ENCODE measurements at places on chromosomes 4 and X.

GRCh38 chr4:168773388-168774195, 236.5 kb downstream of the CBR4 start:
- DNase-seq = no peak

- DNase-seq = no peak
These were observed 46.5 kb upstream of the NKAP start for GRCh38 chrX:119989905-119990555.

GRCh38 chrX:10288373-10288975, 131.7 kb downstream of the CLCN4 start:
- DNase-seq = no peak

DNA sequence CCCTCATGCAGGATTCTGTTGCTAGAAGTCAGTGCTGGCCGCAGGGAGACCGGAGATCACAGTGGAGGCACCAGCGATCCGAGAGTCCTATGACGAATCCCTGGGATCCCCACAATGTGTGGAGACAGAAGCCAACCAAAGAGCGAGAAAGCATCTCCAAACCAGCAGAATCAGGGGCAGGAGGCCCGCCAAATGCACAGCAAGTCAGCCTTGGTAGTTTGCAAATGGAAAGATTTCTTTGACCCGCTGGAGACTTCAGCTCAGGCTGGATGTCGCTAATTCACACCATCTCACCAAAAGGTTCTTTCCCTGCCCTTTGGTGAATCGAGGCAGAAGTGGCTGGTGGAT, 505 bp upstream of the PKD2 start:
- DNase-seq = no peak

GRCh38 chrX:136275553-136275952, 24.4 kb upstream of the MAP7D3 start:
- no peak for DNase-seq

- DNase-seq = no peak
These were observed 108.8 kb upstream of the IGSF1 start for GRCh38 chrX:131397891-131398290.

DNA sequence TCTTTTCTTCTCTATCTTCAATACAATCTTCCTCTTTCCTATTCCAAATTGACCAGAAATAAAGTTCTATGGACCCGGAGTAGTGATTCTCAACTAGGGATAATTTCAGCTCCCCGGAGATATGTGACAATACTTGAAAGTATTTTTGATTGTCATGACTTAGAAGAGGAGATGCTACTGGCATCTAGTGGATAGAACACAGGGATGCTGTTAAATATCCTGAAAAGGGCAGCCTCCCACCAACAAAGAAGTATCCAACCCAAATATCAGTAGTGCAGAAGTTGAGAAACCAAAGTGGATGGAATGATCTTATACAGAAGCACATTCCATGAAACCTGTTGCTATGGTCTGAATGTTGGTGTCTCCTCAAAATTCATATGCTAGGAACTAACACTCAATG, 65.7 kb upstream of the NDST3 start:
- no peak for DNase-seq

- DNase-seq = no peak
These were observed 50.8 kb upstream of the MCF2 start for GRCh38 chrX:139758809-139759208.

DNA sequence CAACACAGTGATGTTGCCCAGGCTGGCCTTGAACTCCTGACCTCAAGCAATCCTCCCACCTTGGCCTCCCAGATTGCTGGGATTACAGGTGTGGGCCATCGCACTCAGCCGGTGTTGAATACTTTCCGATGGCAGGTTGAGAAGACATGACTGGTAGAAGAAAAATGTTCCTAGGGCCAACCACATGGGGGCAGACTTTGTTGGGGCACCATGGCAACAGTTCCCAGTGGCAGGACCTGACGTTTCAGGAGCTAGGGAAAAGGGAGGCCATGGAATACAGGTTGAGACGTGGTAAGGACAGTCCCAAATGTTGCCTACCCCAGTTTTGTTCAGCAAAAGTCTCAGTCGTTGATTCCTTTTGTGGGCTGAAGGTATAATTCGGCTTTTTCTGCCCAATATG, 134.6 kb downstream of the ASMT start:
- no peak for DNase-seq

- DNase-seq = no peak
These were observed 248.0 kb downstream of the GALNTL6 start for GRCh38 chr4:172061204-172061603.

- DNase-seq = no peak
These were observed 92.5 kb downstream of the AREG start for GRCh38 chr4:74537459-74537858.

- DNase-seq = no peak
These were observed 213.7 kb upstream of the PPARGC1A start for GRCh38 chr4:24103434-24104157.

DNA sequence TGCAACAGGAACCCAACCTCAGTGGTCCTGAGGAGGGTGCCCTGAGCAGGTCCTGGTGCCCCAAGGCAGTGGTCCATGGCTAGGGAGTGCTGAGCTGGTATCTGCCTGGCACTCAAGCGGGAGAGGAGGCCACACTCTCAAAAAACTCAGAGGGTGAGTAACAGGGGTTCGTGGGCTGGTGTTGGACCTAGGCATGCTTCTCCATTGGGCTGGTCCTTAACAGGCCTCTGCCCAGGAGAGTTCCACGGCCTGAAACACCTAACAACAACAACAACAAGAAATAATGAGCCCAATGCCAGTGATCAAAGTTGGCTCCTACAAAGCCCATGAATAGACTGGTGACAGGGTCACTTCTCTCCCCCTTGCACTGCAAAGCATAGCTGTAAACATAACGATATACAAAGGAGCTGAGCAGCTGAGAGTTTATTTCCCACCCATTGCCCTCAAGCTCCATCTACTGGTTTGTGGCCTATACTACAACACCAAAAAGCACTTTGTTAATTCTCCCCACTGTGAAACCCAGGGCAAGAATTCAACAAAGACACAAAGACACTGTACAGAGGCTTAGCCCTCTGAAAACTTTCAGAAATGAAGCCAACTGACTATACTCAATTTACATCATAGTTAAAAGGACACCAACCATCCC, 736.1 kb upstream of the ADGRL3 start:
- DNase-seq = no peak

DNA sequence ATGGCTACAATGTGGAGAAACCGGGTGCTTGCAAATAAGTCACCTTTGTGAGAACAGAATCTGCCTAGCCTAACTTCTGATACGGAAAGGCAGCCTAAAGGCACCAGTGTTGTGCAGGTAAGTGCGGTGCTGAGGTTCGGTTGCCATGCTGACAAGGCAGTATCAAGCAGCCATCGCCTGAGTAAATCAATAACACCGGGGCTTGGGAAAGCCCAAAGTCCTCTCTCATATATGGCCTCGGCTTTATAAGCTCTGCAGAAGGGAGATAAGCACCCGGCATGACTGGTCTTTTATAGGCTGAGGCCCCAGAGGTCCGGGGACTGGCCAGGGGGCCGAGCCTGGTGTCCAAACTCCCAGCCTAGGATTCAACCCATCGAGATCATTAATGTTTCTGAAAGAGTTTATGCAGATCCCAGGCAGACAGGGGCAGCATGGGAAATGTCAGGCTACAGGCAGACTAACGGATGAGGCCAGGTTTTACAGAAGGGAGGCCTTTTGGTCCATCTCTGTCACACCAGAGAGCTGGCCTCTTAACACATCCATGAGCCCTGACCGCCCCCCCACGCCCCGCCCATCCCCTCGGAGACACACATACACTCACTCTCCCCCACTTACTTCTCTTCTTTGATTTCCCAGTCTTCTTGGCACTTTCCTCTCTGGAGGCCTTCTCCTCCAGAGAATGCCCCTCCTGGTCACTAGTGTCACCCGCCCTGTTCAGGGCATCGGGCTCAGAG, 38.5 kb downstream of the ELF4 start:
- DNase-seq = no peak

GRCh38 chrX:9163214-9163709, 129.3 kb upstream of the FAM9B start:
- DNase-seq = no peak

DNA sequence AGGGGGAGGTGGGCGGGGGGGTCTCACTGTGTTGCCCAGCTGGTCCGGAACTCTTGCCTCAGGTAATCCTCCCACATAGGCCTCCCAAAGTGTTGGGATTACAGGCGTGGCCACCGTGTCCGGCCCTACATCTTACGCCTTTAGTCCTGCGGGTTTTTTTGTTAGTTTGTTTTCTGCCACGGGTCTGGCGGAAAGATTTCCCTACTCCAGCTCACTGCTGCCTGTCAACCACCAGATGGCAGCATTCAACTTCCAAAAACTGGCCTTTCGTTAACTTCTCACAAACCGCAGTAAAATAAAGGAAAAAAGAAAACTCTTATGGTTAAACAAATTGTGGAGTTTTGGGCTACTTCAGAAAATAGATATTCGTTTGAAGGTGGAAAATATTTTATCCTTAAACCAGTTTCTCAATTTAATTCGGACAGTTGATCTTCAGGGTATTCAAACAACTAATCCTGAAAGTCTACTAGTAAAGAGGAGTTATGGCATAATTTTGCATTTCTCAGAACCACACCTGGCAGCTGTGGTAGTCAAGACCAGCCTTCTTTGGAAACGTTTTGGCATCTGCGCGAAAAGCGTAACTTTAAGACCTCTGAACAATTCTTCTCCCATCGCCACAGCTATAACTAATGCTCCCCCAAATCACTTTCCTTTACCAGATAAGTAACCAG, 41.1 kb downstream of the LUZP4 start:
- no peak for DNase-seq

GRCh38 chr4:39637586-39638353, 895 bp downstream of the SMIM14 start:
- DNase-seq = no peak

DNA sequence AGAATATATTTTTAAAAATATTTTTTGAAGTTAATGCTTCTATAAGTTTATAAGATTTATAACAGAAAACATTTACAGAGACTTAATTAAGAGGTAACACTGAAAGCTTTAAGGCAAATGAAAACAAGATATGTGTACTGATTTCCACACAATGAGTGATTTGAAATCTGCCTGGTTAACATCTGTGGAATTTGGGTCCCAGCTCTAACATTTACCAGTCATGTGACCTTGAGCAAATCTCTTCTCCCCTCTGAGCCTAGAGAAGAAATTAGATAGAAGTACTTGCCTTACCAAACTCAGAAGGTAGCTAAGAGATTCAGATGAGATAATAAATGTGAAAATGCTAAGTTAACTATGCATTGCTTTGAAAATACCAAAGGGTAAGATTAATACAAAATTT, 458.8 kb upstream of the LCORL start:
- no peak for DNase-seq

DNA sequence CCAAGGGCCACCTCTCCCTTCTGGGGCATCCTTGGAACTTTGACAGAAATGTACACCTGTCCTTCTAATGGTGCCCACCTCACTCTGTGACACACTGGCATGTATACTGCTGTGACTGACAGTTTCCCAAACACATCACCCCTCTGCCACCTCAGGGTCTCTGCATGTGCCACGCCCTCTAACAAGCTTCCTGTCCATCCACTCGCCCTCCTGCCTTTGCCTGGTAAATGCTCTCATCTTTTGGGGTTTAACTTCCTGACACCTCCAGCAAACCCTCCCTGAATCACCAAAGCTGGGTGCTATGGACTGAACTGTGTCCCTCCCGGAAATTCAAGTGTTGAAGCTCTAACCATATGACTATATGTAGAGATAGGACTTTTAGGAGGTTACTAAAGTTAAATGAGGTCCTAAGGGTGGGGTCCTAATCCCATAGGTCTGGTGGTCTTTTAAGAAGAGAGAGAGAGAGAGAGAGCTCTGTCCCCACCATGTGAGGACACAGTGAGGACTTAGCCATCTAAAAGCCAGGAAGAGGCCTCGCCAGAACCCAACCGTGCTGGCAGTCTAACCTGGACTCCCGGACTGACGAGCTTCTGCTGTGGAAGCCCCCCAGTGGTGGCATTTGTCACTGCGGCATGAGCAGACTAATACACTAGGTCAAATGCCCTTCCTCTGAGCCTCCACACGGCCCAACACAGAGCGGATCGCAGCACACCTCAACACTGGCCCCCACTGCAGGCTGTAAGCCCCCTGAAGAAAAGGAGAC, 95.6 kb downstream of the AFAP1 start:
- DNase-seq = peak; percentile 74

Data from stimulated activated CD4-positive, alpha-beta T cell treated with anti-CD3 and anti-CD28 coated beads, Interleukin-12 subunit alpha, Interleukin-12 subunit beta, amount 100 ng/mL, for 4 hours (primary cell).